ENCODE measurements at places on chromosomes 7 and 10. TPM values are rescaled to one million over a fixed set of nuclear protein-coding genes. Genes with fewer than 3 reads are reported as not detected.

DNA sequence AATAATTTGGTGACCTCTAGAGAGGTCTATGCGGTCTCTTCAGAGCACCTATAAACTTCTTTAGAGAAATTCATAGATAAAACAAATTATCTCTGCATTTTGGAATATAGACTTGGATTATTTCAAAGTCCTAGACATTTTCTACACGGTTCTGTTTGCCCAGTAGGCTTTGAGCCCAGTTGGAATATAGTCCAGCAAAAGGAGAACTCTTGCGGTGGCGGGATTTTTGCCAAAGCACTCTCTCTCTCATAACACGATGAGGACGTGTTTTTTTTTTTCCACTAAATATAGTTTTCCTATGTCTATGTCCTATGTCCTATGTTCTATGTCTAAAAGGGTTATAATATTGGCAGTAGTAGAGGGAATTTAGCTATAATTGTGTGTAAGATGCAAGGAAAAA is 164.9 kb upstream of the AGR3 start:
- DNase-seq = no peak

DNA sequence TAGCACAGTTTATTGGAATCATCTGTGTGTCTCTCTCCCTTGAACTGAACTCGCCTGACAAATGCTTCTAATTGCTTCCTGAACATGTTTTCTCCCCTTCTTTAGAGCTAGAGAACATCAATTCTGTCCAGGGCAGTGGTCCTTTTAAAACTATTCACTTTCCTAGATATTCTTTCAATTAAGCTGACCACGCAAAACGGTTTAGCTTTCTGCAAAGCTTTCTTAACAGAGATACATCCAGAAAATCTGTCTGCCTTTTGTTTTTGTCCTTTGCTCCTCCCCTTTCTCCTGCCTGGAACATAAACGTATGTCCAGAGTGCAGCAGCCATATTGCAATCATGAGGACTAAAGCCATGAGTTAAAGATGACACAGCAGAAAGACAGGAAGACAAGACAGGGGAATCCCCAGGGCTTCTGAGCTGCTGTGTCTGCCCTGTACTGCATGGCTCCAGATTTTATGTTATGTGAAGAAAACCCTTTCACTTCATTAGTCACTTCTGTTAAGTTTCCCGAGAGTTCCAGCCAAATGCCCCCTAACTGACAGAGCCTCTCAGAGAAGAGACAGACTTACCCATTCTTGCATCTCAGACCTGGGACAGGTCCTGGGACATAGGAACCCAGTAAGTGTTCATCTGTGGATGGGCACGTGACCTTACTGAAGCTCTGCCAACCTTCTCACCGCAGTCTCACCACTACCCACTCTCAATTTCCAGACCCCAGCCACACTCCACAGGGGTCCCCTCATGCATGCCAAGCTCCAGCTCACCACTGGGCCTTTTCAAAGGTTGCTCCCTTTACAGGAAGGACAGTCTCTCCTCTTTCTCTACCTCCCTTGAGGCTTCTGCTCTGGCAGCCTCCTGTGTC is 35.0 kb upstream of the CPXM2 start:
- DNase-seq = no peak

The GNAT3 gene
- not detected for polyA plus RNA-seq

The NEURL1 gene
- 2.3 TPM for polyA plus RNA-seq
